ENCODE measurements at places on chromosomes 1 and 21. TPM values are rescaled to one million over a fixed set of nuclear protein-coding genes. Genes with fewer than 3 reads are reported as not detected.
A peak's percentile ranks its signal among the peaks of the same experiment; 100 is the strongest.

NDUFV3 gene
- 44.0 TPM for total RNA-seq

- no peak for DNase-seq
These were observed 167.2 kb downstream of the SETD4 start for GRCh38 chr21:35893156-35893555.

DNA sequence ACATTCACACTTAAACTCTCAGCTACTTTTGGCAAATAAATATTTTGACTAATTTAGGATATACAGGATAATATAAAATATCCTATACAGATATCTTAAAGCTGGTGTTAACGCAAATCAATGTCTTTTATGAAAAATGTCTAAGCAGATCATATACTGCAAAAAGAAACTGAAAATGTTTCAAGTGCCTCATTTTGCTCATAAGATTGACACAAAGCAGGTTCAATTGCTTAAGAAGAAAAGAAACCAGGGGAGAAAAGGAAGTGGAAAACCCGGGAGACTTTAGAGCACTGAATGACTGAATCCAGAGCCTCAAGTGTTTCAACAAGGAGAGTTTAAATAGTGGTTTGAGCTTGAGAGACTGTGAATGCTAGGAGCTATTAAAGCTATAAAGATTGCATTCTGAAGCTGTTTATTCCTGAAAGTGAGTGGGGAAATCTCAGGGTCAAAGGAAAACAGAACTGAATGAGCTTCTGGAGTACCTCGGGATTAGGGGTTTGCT, 1943.0 kb downstream of the MRPL39 start:
- no peak for DNase-seq

PRAMEF5 gene
- total RNA-seq = not detected

DNA sequence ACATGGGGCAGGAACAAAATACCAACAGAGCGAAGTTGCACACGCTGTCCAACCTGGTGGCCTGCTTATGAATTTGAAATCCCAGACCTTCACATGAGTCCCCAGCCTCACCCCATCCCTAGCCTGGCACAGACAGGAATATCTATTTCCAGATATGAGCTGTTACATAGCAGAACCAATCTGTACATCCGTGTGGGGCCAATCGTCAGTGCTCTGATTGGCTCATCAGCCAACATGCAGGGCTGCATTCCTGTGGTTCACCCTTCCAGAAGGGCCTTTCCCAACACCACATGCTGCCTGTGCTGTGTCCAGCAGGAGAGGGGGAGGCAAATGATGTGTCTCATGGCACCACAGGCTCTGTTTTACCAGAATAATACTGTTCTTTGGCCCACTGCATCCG, 31.3 kb downstream of the CCN1 start:
- DNase-seq = peak; percentile 95

GRCh38 chr1:30313176-30313575, 410.2 kb downstream of the MATN1 start:
- DNase-seq = no peak

AGT gene
- 72.7 TPM for total RNA-seq

- no peak for DNase-seq
These were observed 40.0 kb downstream of the LHX8 start for GRCh38 chr1:75174031-75174760.

- DNase-seq = no peak
These were observed 5.3 kb downstream of the DENND2D start for GRCh38 chr1:111195002-111195684.

- no peak for DNase-seq
These were observed 4.6 kb downstream of the TNFRSF1B start for GRCh38 chr1:12171206-12172041.

GRCh38 chr1:56550138-56550858, 29.1 kb downstream of the PLPP3 start:
- DNase-seq = no peak

DNA sequence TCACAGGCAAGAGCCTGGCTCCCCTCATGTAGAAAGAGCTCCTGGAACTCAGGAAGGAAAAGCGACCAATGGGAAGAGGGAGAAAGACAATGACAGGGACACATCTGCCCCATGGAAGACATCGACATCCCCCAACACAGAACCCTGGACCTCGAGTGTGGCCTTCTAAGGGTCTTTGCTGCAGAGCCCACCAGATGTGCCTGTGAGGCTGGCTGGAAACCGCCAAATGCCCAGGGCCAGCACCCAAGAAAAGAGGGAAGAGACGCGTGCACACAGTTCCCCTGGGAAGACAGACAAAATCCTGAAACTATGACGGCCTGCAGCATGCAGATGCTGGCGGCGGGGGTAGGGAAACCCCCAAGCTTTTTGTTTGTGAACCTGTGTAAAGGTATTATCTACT, 36.4 kb upstream of the ADARB1 start:
- DNase-seq = no peak

- no peak for DNase-seq
These were observed 64.4 kb downstream of the KCTD3 start for GRCh38 chr1:215631489-215631888.

DNA sequence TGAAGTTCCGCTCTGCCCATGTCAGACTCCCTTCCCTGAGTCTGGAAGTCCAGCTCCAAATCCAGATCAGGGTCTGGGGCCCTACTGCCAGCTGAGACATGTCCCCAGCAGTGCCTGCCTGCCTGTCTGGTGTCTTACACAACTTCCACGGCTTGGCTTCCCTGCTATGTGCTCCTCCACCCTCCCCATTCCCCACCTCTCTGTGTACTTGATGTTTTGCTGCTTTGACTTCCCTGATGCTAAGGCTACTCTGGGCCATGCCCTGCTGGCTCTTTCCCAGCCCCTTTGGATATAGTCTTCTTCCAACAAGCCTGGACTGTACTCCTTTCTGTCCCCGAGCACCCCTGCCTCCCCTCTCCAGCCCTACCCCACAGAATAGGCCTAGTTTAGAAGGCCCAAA, 7.3 kb downstream of the GJA5 start:
- no peak for DNase-seq

- no peak for DNase-seq
These were observed 22.5 kb downstream of the WNT3A start for GRCh38 chr1:228029281-228029680.

DNA sequence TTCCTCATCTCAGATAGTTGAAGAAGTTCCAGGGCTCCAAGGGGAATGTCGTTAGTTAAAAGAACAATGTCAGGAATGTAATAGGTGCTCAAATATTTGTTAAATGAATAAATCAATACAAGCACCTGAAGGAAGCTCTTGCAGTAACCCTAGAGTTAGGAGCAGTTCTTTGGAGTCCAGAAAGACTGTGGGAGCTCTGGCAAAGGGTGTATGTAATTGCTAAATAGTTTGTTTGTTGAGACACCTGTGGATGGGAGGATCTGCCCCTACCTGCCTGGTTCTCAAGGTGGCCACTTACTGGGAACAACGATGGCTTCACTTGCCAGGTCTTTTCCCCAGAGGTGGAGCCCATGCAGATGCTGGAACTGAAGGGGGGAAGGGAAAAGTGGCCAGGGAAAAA, 27.5 kb upstream of the JUN start:
- DNase-seq = no peak

- no peak for DNase-seq
These were observed 47.5 kb downstream of the TMCO4 start for GRCh38 chr1:19752083-19752696.

- peak; percentile 37 for DNase-seq
These were observed 1.1 kb upstream of the GRHL3 start for GRCh38 chr1:24317956-24318614.

GRCh38 chr1:6008696-6009095, 16.5 kb upstream of the NPHP4 start:
- DNase-seq = no peak

ITGB2 gene
- 1.9 TPM for total RNA-seq

Data from H4 (cell line).